Head of caudate nucleus (tissue), 42 donors: ENCODE measurements at places on chromosomes 16 and 17.

- DNase-seq = no peak
Measured at GRCh38 chr17:41498276-41498675, 7.1 kb downstream of the KRT13 start.

GRCh38 chr17:80675438-80676095, 130.9 kb downstream of the RPTOR start:
- no peak for DNase-seq

- no peak for DNase-seq
Measured at GRCh38 chr16:5252791-5253190, 155.2 kb upstream of the EEF2KMT start.

DNA sequence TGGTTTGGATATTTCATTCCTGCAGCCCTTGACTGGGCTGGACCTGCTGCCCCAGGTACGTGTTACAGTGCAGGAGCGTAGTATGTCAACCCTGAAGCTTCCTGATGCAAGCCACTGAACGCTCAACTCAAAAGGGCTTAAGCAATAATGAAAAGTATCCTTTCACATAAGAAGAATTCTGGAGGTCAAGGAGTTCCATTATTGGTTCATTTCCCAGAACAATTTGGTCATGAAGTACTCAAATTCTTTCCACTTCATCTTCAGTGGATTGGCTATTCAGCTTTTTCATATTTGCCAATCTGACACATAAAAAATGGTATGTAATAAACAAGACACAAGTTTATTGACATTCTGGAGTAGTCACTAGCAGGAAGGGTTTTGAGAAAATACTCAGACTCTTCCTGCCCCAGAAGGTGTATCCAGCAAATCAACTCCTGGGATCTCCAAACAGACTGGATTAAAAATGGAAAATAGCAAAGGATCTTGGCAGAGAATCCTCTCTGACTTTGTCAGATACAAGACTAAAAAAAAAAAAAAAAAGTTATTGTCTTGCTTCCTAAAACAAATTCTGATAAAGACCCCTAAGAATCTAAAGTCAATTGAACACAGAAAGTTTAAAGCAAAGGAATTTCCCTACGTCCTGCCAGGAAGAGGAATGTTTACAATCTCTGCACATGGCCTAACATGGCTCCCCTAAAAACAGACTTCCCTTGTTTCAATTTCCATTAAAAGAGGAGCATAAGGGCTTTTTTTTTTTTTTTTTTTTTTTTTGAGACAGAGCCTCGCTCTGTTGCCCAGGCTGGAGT, 37.5 kb upstream of the WSB1 start:
- no peak for DNase-seq

GRCh38 chr17:43350888-43351361, 47.9 kb upstream of the ARL4D start:
- no peak for DNase-seq

GRCh38 chr16:12898551-12898950, 2.8 kb upstream of the SHISA9 start:
- no peak for DNase-seq

GRCh38 chr17:47907932-47908562, 12.0 kb downstream of the SP2 start:
- no peak for DNase-seq

GRCh38 chr17:2259769-2260536, 43.6 kb downstream of the SMG6 start:
- no peak for DNase-seq

GRCh38 chr17:14454746-14455145, 153.9 kb downstream of the HS3ST3B1 start:
- no peak for DNase-seq

DNA sequence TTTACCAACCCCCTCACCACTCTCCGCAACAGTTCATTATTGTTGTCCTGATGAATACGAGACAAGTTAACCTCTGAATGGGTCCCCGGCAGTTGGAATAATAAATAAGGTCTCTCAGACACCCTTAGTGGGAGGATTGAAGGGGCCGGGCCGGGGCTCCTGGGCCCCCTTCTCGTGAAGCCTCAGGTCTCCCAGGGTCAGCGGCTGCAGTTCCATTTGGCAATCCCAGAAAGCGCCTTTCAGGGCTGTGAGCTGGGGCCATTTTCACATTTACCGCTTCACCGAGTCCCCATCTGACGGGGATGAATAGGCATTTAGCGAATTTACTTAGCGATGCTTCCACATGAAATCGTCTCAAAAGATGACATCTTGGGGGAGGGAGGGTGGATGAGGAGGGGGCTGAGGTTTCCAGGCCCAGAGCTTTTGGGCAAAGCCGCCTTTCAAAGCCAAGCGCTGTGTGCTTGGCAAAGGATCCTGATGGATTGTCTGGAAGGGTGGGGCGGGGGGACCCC, 309.8 kb downstream of the XYLT1 start:
- DNase-seq = no peak

- no peak for DNase-seq
Measured at GRCh38 chr16:19520861-19521331, 1.0 kb downstream of the GDE1 start.

- peak; percentile 75 for DNase-seq
Measured at GRCh38 chr17:5500589-5501391, 14.4 kb downstream of the MIS12 start.

DNA sequence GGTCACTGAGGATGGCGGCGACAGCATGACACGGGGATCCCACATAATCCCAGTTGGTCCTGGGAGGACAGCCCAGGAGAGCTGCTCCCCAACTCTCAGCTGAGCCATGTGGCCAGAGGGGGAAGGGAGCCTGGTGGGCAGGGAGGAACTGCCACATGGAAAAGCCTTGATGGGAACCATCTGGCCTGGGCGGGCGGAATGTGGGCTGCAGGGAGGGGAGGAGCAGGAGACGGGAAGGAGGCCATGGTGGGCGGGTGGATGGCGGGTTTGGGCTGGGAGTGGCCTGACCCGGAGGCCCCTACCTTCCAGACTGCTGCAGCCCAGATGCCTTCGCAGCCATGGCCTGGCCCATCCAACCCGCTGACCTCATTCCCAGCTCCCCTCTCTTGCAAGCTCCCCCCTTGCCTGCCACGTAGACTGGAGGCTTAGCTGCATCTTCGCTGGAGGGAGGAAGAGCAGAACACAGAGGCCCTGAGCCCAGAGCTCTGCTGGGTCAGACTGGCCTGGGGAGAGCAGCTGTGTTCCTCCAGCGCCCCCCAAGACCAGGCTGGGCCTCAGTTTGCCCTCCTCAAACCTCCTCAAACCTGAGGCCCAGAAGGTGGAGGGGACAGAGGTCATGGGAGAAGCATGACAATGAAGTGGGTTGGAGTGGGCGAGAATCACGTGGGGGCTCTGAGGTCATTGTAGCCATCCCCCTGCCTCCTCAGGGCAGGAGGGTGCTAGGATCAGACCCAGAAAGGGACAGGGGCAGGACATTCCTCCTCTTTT, 8.2 kb upstream of the COL1A1 start:
- no peak for DNase-seq

GRCh38 chr17:50145532-50146229, 4.8 kb downstream of the PPP1R9B start:
- no peak for DNase-seq

DNA sequence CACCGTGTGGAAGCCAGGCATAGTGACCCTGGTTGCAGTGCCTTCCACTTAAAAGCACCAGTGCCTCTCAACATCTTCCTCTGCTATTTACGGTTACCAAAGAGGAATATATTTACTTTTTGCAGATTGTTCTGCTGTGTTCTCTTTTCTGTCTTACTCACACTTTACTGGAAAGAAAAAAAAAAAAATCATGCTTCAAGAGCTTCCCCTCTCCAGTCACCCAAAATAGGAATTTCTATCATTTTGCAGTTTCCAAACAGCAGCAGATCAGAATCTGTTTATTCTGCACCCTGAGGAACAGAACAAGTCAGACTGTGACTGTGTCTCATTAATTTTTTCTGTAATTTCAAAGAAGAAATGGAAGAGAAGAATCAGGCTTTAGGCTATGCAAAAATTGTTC, 96.1 kb downstream of the KCNJ2 start:
- DNase-seq = no peak

GRCh38 chr16:81495321-81496234, 51.0 kb downstream of the CMIP start:
- no peak for DNase-seq

DNA sequence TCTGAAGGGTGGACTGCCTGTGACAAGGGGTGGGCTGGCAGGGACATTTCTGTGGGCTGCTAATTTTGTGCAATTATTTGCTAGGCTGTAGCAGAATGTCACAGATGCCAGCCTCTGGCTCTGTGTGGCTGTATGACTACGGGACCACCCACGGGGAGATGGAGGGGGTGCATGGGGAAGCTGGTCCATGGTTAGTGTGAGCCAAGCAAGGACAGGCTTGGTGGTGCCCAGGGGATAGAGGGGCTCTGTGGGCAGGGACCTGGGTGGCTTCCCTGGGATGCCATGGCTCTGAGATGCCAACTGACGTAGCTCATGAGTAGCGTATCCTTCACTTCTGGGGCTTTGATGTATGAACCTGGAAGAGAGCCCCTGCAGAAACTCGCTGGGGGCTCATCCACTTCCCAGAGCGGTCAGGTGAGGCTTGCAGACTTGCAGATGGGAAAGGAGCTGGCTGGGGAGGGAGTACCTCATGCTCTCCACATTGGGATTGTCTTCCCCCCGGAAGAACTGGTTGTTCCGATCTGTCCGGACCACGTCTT, 87.2 kb downstream of the TBC1D16 start:
- no peak for DNase-seq

- DNase-seq = no peak
Measured at GRCh38 chr16:87819282-87819681, 50.0 kb downstream of the SLC7A5 start.
